ENCODE measurements at places on chromosomes 13 and 19.
A peak's percentile ranks its signal among the peaks of the same experiment; 100 is the strongest.

DNA sequence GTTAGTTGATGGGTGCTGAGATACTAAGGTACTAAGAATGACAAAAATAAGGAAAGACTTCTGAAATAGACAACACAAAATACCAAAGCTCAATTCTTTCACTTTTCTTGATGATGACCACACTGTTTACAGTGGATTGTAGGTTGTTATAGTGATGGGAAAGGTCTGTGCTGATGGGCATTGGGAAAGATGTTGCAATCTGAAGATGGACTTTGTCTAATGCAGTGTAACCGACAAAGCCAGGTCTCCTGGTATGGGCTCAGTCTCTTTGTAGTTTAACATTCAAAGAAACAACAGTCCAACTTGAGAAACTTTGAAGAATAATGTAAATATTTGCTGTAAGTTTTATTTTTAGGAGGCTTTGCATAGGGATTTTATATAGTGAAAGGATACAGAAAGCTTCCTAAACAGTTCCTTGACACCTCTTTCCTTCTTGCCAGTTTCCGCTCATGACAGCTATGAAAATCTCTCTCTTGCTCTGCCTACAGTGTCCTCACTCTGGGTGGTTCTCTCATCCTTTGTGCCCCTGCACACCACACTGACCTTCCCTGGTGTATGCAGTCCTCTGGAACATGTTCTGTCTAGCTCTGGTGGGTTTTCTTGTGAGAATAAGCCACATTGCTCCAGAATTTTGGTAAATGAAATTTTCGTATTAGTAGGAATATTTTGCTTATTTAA is 172.2 kb downstream of the KCNRG start:
- no peak for DNase-seq

DNA sequence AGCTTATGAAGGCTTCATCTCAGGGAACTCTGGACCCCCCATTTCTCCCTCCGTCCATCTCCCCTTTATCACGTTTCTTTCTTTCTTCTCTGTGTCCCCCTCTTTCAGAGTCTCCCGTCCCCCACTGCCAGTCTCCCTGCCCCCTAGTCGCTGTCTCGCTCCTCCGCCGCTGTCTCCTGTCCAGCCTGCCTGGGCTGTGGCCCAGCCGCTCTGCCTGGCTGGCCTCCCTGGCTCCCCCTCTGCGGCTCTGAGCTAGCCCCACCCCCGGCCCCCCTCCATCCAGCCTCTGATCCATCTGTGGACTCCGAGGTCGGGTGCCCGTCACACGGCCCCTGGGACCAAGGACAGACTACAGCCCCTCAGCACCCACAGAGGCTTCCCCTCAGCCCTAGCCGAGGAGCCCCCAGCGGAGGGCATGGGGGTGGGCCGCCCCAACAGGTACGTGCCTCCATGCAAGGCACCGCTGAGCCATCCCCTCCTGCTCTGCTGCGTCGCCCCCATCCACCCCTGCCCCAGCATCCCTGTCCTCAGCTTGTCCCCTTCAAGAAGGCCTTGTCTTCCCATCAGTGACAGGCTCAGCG is 1.1 kb upstream of the KCNJ14 start:
- no peak for DNase-seq

GRCh38 chr13:113187263-113187669 is 21.2 kb downstream of the PCID2 start:
- no peak for DNase-seq

DNA sequence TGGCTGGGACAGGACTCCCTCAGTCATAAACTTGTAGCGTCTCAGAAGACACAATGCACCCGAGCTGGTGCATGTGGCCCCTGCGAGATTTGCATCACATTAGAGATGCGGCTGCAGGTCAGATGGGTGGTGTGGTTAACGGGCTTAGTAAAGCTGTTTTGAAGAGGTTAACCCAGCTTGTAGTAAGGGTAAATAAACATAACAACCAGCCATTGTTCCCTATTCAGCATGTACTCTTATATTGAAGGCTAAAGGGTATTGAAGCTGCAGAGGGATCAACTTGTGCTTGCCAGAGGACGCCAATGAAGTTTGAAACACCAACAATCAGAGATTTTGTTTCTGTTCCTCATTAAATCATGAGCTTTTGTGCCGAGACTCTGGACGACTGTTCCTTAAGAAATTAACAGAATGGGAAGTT is 79.4 kb downstream of the ZIC5 start:
- DNase-seq = peak; percentile 76

GRCh38 chr13:45370922-45371406 is 30.0 kb upstream of the TPT1 start:
- DNase-seq = peak; percentile 79

DNA sequence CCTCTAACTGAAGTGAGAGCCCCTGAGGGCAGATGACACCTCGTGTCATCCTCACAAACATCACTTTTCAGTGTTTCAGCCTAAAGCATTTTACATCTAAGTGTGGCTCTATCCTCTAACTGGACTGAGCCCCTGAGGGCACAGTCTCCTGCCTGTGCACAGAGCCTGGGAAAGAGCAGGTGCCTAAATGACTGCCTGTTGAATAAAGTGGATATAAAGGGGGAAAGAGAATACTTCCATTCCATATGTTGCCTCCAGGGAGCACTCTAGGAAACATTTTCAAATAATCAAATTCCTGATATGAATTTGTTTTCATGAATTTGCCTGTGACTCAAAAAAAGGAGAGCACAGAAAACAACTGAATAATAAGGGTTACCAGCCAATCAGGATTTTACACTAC is 32.2 kb downstream of the CNMD start:
- DNase-seq = no peak

GRCh38 chr13:43573361-43573740 is 213.4 kb downstream of the ENOX1 start:
- no peak for DNase-seq

DNA sequence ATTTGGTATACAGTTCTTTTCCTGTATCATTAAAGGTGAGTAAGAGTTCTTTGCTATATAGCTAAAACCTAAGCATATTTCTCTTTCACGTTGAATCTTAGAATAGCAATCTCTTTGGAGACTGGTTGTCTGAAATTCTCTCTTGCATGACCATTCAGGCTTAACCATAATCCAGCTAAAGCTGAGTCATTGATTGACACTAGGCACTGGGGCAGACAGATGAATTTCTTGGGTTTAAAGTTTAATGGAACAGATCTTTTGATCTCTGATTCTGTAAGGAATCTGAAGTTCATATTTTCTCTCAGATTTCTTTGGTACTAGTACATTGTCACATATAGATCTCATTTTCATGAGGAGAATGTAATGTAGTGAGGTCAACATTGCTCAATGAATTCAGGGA is 397.3 kb upstream of the MIR17HG start:
- no peak for DNase-seq

Measured in Karpas-422 (cell line).